WTC11 (cell line): ENCODE measurements at places on chromosomes 1 and 21.

GRCh38 chr1:247468481-247469140 lies 10.7 kb upstream of the OR2B11 start:
- DNase-seq = no peak
- H3K27me3 ChIP-seq = no peaks in the 10 kb centered on the region
- H3K4me3 ChIP-seq = no peak overlapping the region
- peaks cover 14% of the 10 kb centered on the region for H3K4me1 ChIP-seq

GRCh38 chr1:47395433-47395832 lies 20.7 kb upstream of the FOXE3 start:
- H3K4me1 ChIP-seq = no peaks in the 10 kb centered on the region
- no peaks in the 10 kb centered on the region for H3K36me3 ChIP-seq
- H3K27ac ChIP-seq = no peak overlapping the region
- H3K4me3 ChIP-seq = no peak overlapping the region

DNA sequence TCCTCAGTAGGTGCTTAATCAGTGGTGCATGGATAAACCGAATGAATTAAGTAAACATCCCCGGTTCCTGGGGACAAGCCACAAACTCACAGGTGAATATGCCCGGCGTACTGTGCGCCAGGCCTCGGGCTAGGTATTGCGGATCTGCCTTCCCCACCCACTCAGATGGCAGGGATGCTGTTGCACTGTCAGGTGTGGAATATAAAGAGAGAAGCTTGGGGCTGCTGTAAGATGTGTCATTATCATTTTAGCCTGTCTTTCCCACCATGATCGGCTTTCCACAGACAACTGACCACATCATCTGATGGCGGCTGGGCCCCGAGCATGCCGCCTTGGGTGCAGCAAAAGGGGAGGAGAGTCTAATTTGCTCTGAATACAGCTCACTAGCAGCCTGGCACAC lies 45.4 kb upstream of the LRP8 start:
- H3K36me3 ChIP-seq = no peaks in the 10 kb centered on the region
- peaks cover 4% of the 10 kb centered on the region for H3K27me3 ChIP-seq
- no peak overlapping the region for H3K27ac ChIP-seq

- no peak for DNase-seq
- no peaks in the 10 kb centered on the region for H3K36me3 ChIP-seq
- no peak overlapping the region for H3K27ac ChIP-seq
- peaks cover 16% of the 10 kb centered on the region; the same call in 1 of the 2 replicates for H3K4me1 ChIP-seq
- no peaks in the 10 kb centered on the region for H3K27me3 ChIP-seq
Measured at GRCh38 chr1:70376196-70376595, 21.7 kb upstream of the ANKRD13C start.

GRCh38 chr1:37391211-37392011 lies 83.0 kb upstream of the ZC3H12A start:
- no peak overlapping the region for H3K27ac ChIP-seq
- H3K36me3 ChIP-seq = no peaks in the 10 kb centered on the region
- peaks cover 31% of the 10 kb centered on the region for H3K4me1 ChIP-seq
- H3K27me3 ChIP-seq = no peaks in the 10 kb centered on the region
- DNase-seq = peak; percentile 46
- no peak overlapping the region for H3K4me3 ChIP-seq

DNA sequence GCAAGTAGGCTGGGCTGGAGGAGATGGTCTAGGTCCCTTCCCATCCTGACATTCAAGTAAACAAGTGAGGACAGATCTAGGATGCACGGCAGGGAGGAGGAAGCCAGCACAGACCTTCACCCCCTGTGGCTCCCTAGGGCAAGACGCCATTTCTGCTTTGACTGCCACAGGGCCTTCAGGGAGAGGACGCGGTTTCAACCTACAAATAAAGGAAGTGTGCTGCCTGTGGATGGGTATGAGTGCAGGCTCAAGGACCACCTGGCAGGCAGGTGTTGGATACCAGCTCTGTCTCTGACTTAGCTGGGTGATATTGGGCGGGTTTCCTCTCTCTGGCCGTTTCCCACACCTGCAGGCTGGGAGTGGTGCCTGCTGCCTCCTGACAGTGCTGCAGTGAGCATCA lies 16.2 kb downstream of the SLC2A1 start:
- no peak for DNase-seq
- H3K36me3 ChIP-seq = peaks cover 89% of the 10 kb centered on the region
- H3K4me1 ChIP-seq = peaks cover 91% of the 10 kb centered on the region
- peak overlapping the region; percentile 82 for H3K27ac ChIP-seq

- no peak for DNase-seq
- H3K4me3 ChIP-seq = no peak overlapping the region
- no peaks in the 10 kb centered on the region for H3K36me3 ChIP-seq
Measured at GRCh38 chr21:42469272-42469671, 26.8 kb downstream of the RSPH1 start.

GRCh38 chr1:65207317-65207716 lies 59.3 kb downstream of the AK4 start:
- peak overlapping the region; percentile 79 for H3K27ac ChIP-seq
- H3K27me3 ChIP-seq = no peaks in the 10 kb centered on the region
- peaks cover 12% of the 10 kb centered on the region for H3K36me3 ChIP-seq
- peaks cover 72% of the 10 kb centered on the region for H3K4me1 ChIP-seq
- H3K4me3 ChIP-seq = no peak overlapping the region
- no peak for DNase-seq

DNA sequence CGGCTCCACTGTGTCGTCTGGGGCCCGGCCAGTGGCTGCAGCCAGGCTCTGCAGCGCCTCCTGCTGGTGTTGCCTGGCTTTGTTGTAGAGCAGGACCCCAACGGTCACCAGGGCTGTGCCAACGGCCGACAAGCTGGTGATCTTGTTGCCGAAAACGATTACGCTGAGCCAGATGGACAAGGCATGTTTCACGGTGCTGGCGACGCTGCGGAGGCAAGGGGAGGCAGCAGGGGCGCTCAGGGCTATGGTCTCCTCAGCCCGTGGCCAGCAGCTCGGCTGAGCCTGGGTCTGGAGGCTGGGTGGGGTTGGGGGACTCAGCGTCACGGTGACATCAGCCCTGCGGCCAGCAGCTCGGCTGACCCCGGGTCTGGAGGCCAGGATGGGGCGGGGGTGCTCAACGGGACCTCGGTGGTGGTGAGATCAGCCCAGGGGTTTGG lies 7.0 kb upstream of the CDK11B start:
- no peak overlapping the region for H3K27ac ChIP-seq
- H3K4me1 ChIP-seq = no peaks in the 10 kb centered on the region
- DNase-seq = peak; percentile 72
- no peak overlapping the region for H3K4me3 ChIP-seq

DNA sequence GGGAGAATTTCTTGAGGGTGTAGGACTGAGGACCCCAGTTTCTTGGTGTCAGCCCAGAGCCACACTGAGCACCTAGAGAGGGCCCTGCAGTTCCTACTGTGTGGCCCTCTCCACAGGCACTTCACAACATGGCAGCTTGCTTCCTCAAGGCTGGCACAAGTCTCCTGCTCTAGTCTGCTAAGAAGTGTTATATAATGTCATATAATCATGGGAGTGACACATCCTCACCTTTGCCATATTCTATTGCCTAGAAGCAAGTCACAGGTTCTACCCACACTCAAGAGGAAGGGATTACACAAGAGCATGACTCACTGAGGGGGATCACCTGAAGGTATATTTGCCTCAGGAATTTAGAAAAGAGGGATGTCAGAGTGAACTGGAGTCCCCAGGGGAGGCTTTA lies 5.5 kb upstream of the SNX27 start:
- no peak overlapping the region for H3K4me3 ChIP-seq
- peaks cover 8% of the 10 kb centered on the region for H3K27me3 ChIP-seq
- peaks cover 4% of the 10 kb centered on the region; the same call in 1 of the 2 replicates for H3K4me1 ChIP-seq
- no peak overlapping the region for H3K27ac ChIP-seq

- H3K4me3 ChIP-seq = no peak overlapping the region
- no peak overlapping the region for H3K27ac ChIP-seq
- no peaks in the 10 kb centered on the region; the same call in 1 of the 2 replicates for H3K4me1 ChIP-seq
- DNase-seq = no peak
Measured at GRCh38 chr1:221631556-221631955, 110.3 kb downstream of the DUSP10 start.

- H3K36me3 ChIP-seq = no peaks in the 10 kb centered on the region
- no peak overlapping the region for H3K27ac ChIP-seq
- no peaks in the 10 kb centered on the region for H3K27me3 ChIP-seq
- no peak overlapping the region for H3K4me3 ChIP-seq
- 0 out of 2 replicates have a peak, but pooled peaks cover 3% of the 10 kb centered on the region for H3K4me1 ChIP-seq
Measured at GRCh38 chr1:79104617-79105016, 98.1 kb upstream of the ADGRL4 start.

- H3K4me1 ChIP-seq = peaks cover 12% of the 10 kb centered on the region
- H3K27me3 ChIP-seq = no peaks in the 10 kb centered on the region
- H3K36me3 ChIP-seq = no peaks in the 10 kb centered on the region
- no peak for DNase-seq
- no peak overlapping the region for H3K4me3 ChIP-seq
Measured at GRCh38 chr1:29644812-29645211, 408.5 kb downstream of the PTPRU start.

- no peak overlapping the region for H3K27ac ChIP-seq
- H3K36me3 ChIP-seq = peaks cover 4% of the 10 kb centered on the region; the same call in 1 of the 2 replicates
- H3K27me3 ChIP-seq = no peaks in the 10 kb centered on the region
- H3K4me3 ChIP-seq = no peak overlapping the region
Measured at GRCh38 chr1:43199093-43199726, 27.1 kb downstream of the CFAP57 start.

DNA sequence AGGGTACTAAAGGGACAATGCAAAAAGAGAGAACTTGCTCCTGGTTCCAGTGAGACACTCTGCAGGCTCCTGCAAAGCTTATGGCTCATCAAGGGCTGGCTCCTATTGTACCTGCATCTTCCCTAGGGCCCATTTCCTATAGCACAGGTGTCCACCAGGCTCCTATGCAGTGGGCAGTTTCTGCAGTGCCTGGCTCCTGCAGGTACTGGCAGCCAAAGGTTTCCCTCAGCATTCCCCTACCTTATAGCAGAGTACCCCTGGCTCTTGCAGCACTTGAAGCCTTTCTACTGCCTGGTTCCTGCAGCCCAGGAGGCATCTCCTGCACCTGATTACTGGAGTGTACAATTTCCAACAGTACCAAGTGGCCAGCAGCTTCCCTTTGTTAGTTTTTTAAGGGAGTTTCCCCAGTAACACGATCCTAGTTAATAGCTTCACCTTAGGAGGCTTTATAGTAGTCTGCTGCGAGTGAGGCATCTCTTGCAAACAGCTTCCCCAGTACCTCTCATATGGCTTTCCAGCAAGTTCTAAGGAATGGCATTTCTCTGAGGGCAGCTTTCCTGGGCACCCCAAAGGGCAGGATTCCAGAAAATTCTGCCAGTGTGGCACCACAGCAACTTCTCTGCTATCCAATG lies 141.7 kb downstream of the DENND1B start:
- H3K4me1 ChIP-seq = peaks cover 5% of the 10 kb centered on the region; the same call in 1 of the 2 replicates
- DNase-seq = no peak
- no peak overlapping the region for H3K4me3 ChIP-seq
- H3K27me3 ChIP-seq = no peaks in the 10 kb centered on the region
- peaks cover 2% of the 10 kb centered on the region for H3K36me3 ChIP-seq
- no peak overlapping the region; the same call in 1 of the 2 replicates for H3K27ac ChIP-seq

DNA sequence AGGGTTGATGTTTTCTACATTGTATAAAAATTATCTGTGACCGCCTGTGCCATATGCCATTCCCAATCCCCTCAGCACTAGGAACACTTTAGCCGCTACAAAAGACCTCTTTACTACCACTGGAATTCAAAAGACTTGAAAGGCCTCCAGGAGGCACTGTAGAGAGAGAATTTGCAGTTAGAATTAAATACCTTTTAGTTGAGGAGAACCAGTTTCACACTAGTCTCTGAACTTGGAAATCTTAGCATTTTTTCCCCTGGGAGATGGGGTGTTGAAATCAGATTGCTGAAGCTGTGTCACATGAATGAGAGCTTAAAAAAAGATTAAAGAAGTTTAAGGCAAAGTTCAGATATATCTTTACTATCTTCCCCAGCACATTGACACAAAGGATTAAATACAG lies 291.0 kb downstream of the ADGRL2 start:
- H3K27ac ChIP-seq = no peak overlapping the region
- peaks cover 3% of the 10 kb centered on the region for H3K4me1 ChIP-seq
- no peak overlapping the region for H3K4me3 ChIP-seq
- DNase-seq = no peak

GRCh38 chr1:29703596-29704370 lies 467.5 kb downstream of the PTPRU start:
- no peak overlapping the region for H3K4me3 ChIP-seq
- DNase-seq = peak; percentile 43
- no peak overlapping the region for H3K27ac ChIP-seq

DNA sequence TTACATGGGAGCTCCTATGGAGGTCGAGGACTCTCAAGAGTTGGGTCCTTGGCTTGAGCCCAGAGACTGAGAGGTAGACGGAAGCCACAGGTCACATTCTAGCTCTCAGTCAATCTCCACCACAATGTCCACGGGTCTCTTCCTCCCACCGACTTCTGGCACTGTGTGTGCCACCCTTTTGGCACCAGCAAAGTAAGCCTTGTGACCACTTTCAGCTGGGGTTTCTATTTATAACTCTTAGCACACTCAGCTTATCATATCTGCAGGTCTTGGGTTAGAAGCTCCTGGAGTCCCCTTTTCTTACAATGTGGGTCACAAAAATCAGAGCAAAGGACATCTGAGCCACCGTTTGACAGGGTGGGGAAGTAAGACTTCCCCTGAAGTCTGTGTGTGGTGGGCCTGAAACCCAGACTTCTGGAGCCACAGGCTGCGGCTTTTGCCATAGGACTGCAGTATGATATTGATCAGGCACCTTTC lies 28.3 kb downstream of the NCMAP start:
- no peak overlapping the region for H3K4me3 ChIP-seq
- H3K4me1 ChIP-seq = peaks cover 5% of the 10 kb centered on the region
- H3K27me3 ChIP-seq = no peaks in the 10 kb centered on the region
- no peak overlapping the region for H3K27ac ChIP-seq
- DNase-seq = no peak

DNA sequence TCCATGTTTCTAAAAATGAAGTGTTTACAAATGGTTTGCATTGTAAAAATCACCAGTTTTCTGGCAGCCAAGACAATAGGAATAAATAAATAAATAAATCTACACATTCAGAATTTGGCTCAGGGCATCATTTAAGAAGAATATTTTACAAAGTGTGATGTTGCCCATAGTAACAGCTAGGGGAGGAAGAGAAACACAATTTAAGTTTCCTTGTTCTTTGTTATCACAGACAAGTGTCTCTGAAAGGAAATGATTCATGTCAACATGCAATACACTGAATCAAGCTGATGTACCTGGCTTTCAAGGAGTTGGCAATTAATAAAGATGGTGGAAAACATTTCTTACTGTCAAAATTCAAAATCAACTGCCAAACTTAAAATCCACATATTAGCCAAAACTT lies 74.7 kb downstream of the LHX8 start:
- H3K27me3 ChIP-seq = no peaks in the 10 kb centered on the region
- no peak overlapping the region for H3K4me3 ChIP-seq
- H3K27ac ChIP-seq = no peak overlapping the region
- H3K4me1 ChIP-seq = peaks cover 8% of the 10 kb centered on the region
- DNase-seq = no peak

- no peak overlapping the region for H3K4me3 ChIP-seq
- no peaks in the 10 kb centered on the region; the same call in 1 of the 2 replicates for H3K27me3 ChIP-seq
- peaks cover 27% of the 10 kb centered on the region for H3K4me1 ChIP-seq
- H3K27ac ChIP-seq = no peak overlapping the region; the same call in 1 of the 2 replicates
Measured at GRCh38 chr1:29508458-29509107, 272.3 kb downstream of the PTPRU start.
